ENCODE measurements at places on chromosomes 13 and 19. TPM values are rescaled to one million over a fixed set of nuclear protein-coding genes. Genes with fewer than 3 reads are reported as not detected.

Gene C19orf85
- not detected for total RNA-seq

Gene SLC6A16
- 0.22 TPM for total RNA-seq

Gene FSTL3
- 5.0 TPM for total RNA-seq

Gene ANGPTL8
- not detected for total RNA-seq

Gene SLC25A41
- not detected for total RNA-seq

Gene FGF9
- not detected for total RNA-seq

Gene EBI3
- total RNA-seq, result 0.60 TPM

Gene GPR183
- total RNA-seq, result 0.40 TPM

Gene NTN5
- total RNA-seq, result not detected

Gene ENOX1
- 1.7 TPM for total RNA-seq

Gene C19orf18
- not detected for total RNA-seq

Gene DMAC2
- total RNA-seq, result 36.3 TPM

Gene WASF3
- 21.2 TPM for total RNA-seq

Gene IL17D
- total RNA-seq, result 2.4 TPM

Gene LAIR2
- not detected for total RNA-seq

Gene RFPL4A
- total RNA-seq, result 1.2 TPM

Gene ZNF613
- total RNA-seq, result 8.9 TPM

Gene SIGLEC14
- total RNA-seq, result not detected

Gene KCNC3
- total RNA-seq, result 0.40 TPM

Gene IFNL1
- total RNA-seq, result not detected

Gene ZNF429
- total RNA-seq, result 3.8 TPM

Gene ZNF835
- total RNA-seq, result under 0.01 TPM

Measured in lung microvascular endothelial cell (primary cell).